ENCODE measurements at places on chromosomes 7 and 10. TPM values are rescaled to one million over a fixed set of nuclear protein-coding genes. Genes with fewer than 3 reads are reported as not detected.

- DNase-seq, result no peak
- H3K4me1 ChIP-seq, result peaks cover 39% of the 10 kb centered on the region
- peak overlapping the region; percentile 90 for H3K4me3 ChIP-seq
- peaks cover 77% of the 10 kb centered on the region for H3K36me3 ChIP-seq
- H3K27me3 ChIP-seq, result no peaks in the 10 kb centered on the region
These were observed 5.4 kb downstream of the VIM start for GRCh38 chr10:17233286-17233991.

The HMX3 gene
- total RNA-seq, result not detected

The CYP26C1 gene
- total RNA-seq, result 0.35 TPM

GRCh38 chr7:91496251-91496820, 232.1 kb downstream of the FZD1 start:
- DNase-seq, result no peak
- H3K36me3 ChIP-seq, result no peaks in the 10 kb centered on the region
- no peaks in the 10 kb centered on the region for H3K4me1 ChIP-seq
- H3K4me3 ChIP-seq, result no peak overlapping the region
- no peak overlapping the region for H3K27ac ChIP-seq

DNA sequence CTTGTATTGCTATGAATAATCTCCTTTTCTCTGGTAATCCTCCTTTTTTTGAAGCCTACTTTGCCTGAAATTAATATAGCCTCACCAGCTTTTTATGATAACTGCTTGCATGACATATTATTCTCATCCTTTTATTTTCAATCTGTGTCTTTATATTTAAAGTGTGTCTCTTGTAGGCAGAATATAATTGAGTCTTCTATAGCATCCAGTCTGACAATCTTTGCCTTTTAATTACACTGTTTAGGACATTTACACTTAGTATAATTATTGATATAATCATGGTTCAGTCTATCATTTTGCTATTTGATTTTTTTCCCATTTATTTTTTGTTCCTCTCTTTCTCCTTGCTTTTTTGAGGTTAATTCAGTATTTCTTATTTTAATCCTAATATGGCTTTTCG, 240.9 kb upstream of the HPS1 start:
- H3K27ac ChIP-seq, result no peak overlapping the region
- H3K4me1 ChIP-seq, result no peaks in the 10 kb centered on the region
- H3K4me3 ChIP-seq, result no peak overlapping the region
- no peaks in the 10 kb centered on the region for H3K36me3 ChIP-seq

Data from upper lobe of right lung (tissue), 1 donor.